Esophagus squamous epithelium (tissue), 5 donors: ENCODE measurements at places on chromosomes 4 and X. TPM values are rescaled to one million over a fixed set of nuclear protein-coding genes. Genes with fewer than 3 reads are reported as not detected.

DNA sequence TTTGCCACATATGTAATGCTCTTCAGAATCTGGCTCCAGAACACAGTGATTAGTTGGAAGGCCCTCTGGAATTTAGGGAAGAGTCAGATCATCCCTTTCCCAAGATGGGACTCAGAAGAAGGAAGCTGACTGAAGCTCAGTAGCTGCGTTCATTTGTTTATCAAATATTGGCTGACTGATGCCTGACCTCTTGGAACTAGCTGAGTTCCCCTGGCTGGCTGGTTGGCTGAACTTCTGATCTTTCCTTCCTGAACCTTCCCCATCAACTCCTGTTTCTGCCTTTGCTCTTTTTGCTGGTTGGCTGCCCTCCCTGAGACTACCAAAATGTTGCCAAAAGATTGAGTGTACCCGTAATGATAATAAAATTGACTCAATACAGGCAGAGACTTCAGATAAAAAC, 866.5 kb upstream of the INTU start:
- no peaks in the 10 kb centered on the region for H3K27me3 ChIP-seq
- DNase-seq = no peak
- H3K27ac ChIP-seq = no peak overlapping the region
- no peak overlapping the region for H3K4me3 ChIP-seq
- no peaks in the 10 kb centered on the region for H3K36me3 ChIP-seq

GUCY1B1 gene
- 1.4 TPM for total RNA-seq

- no peak for DNase-seq
- H3K27ac ChIP-seq = no peak overlapping the region
- no peaks in the 10 kb centered on the region for H3K4me1 ChIP-seq
- H3K4me3 ChIP-seq = no peak overlapping the region
- no peaks in the 10 kb centered on the region for H3K36me3 ChIP-seq
- no peaks in the 10 kb centered on the region for H3K27me3 ChIP-seq
Observed at GRCh38 chrX:150062292-150063137, 124.2 kb upstream of the EOLA2 start.

GRCh38 chr4:47703956-47704355, 133.9 kb downstream of the CORIN start:
- no peak overlapping the region for H3K27ac ChIP-seq
- H3K27me3 ChIP-seq = no peaks in the 10 kb centered on the region
- no peak overlapping the region for H3K4me3 ChIP-seq

ARHGAP36 gene
- not detected for total RNA-seq

- no peaks in the 10 kb centered on the region for H3K36me3 ChIP-seq
- H3K27me3 ChIP-seq = no peaks in the 10 kb centered on the region
- H3K4me1 ChIP-seq = peaks cover 6% of the 10 kb centered on the region
- H3K4me3 ChIP-seq = no peak overlapping the region
- DNase-seq = no peak
- H3K27ac ChIP-seq = no peak overlapping the region
Observed at GRCh38 chr4:86122404-86122803, 237.4 kb downstream of the MAPK10 start.

AFM gene
- total RNA-seq = not detected

GRCh38 chr4:168540086-168540485, 43.2 kb downstream of the PALLD start:
- H3K27ac ChIP-seq = no peak overlapping the region
- H3K36me3 ChIP-seq = no peaks in the 10 kb centered on the region
- H3K27me3 ChIP-seq = peaks cover 21% of the 10 kb centered on the region
- H3K4me1 ChIP-seq = no peaks in the 10 kb centered on the region
- no peak overlapping the region for H3K4me3 ChIP-seq
- no peak for DNase-seq

VEGFD gene
- total RNA-seq = 0.35 TPM

- no peaks in the 10 kb centered on the region for H3K4me1 ChIP-seq
- no peaks in the 10 kb centered on the region for H3K27me3 ChIP-seq
- H3K4me3 ChIP-seq = no peak overlapping the region
- DNase-seq = no peak
Observed at GRCh38 chr4:16503421-16504100, 277.3 kb upstream of the TAPT1 start.

GRCh38 chrX:39928704-39929378, 168.9 kb downstream of the BCOR start:
- no peak overlapping the region for H3K27ac ChIP-seq
- no peaks in the 10 kb centered on the region for H3K36me3 ChIP-seq
- H3K27me3 ChIP-seq = no peaks in the 10 kb centered on the region
- H3K4me1 ChIP-seq = no peaks in the 10 kb centered on the region
- no peak overlapping the region for H3K4me3 ChIP-seq

DGKK gene
- not detected for total RNA-seq

SLC6A14 gene
- total RNA-seq = 1.4 TPM

GRCh38 chr4:130478406-130478805, 1382.5 kb downstream of the C4orf33 start:
- H3K27me3 ChIP-seq = no peaks in the 10 kb centered on the region
- H3K4me3 ChIP-seq = no peak overlapping the region
- no peak for DNase-seq
- no peak overlapping the region for H3K27ac ChIP-seq
- no peaks in the 10 kb centered on the region for H3K36me3 ChIP-seq

- no peaks in the 10 kb centered on the region for H3K27me3 ChIP-seq
- no peaks in the 10 kb centered on the region for H3K36me3 ChIP-seq
- no peak overlapping the region for H3K4me3 ChIP-seq
- no peak for DNase-seq
Observed at GRCh38 chr4:133638751-133639150, 489.7 kb downstream of the PCDH10 start.

DNA sequence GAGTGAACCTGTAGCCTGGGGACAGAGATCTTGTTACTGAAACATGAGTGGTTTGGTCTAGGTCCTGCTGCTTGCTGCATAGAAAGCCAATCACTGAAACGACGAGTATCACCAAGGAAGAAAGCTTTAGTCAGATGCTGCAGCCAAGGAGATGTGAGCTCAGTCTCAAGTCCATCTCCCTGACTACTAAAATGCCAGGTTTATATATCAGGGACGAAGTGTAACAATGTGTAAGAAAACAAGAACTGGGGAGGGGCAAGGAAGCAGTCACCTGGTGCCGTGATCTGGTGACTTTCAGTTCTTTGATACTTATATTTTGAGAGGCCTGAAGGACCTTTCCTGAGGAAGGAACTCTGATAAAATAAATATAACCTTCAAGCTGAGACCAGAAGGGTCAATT, 19.6 kb upstream of the ABRAXAS1 start:
- H3K27me3 ChIP-seq = no peaks in the 10 kb centered on the region
- no peak overlapping the region for H3K27ac ChIP-seq
- no peak overlapping the region for H3K4me3 ChIP-seq
- H3K4me1 ChIP-seq = no peaks in the 10 kb centered on the region
- no peaks in the 10 kb centered on the region for H3K36me3 ChIP-seq

SPATA18 gene
- 5.4 TPM for total RNA-seq

DNA sequence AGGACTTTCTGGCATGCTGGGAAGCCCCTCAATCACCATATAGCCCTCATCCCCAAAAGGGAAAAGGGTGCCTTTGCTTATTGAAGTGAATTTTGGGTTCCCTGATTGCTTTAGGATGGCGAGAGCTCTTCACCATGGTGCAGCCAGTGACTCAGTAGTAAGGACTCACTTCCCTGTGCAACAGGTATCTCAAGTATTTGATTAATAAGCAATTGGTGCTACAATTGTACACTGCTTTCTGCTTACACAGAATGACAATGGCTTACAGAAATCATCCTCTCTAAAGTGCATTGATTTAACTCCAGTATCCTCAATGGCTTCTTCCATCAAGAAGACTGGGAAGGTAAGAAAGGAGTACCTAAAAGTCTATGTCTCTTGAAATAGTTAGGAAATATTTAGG, 143.7 kb upstream of the SMIM10 start:
- H3K27ac ChIP-seq = no peak overlapping the region
- no peak for DNase-seq
- H3K4me1 ChIP-seq = no peaks in the 10 kb centered on the region
- H3K36me3 ChIP-seq = no peaks in the 10 kb centered on the region
- no peak overlapping the region for H3K4me3 ChIP-seq

DNA sequence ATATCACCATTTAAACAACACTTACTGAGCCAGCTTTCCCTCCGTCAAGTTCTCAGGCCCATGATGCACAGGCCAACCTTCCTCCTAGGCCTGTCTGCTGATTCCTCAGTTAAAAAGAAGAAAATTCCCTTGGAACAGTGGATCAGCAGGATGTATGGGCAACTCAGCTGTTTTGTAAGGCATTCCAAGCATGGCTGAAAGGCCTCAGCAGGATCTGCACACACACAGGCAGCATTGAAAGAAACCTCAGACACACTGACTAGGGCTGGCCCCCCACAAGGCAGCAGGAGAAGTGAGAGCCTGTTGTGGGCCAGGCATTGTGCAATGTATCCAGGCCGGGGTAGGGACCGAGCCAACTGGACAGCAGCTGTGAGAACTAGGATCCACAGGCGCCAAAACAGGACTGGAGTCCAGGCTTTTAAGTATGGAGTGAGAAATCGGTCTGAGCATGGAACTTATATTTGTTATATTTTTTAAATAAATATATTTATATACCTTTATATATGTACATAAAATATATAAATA, 171.4 kb downstream of the NWD2 start:
- no peaks in the 10 kb centered on the region for H3K4me1 ChIP-seq
- no peak for DNase-seq
- H3K27ac ChIP-seq = no peak overlapping the region
- no peaks in the 10 kb centered on the region for H3K36me3 ChIP-seq
- H3K27me3 ChIP-seq = no peaks in the 10 kb centered on the region
- no peak overlapping the region for H3K4me3 ChIP-seq

SGMS2 gene
- 53.4 TPM for total RNA-seq

DNA sequence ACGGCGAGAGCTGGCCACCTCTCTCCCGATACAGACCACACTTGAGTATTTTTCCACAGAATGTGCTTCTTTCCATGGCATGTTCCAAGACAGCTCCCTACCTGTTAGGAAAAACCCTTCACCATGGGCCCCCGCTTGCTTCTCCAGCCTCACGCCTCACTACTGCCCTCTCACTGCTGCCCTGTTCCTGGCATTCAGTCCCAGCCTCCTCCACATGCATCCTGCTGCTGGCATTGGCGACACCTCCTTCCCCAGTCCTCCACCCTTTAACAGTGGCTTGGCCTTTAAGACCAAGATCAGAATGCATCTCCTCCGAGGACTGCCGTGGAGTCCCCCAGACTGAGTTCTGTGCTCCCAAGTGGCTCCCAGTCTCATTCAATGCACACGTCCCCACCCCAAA, 10.7 kb downstream of the PNMA6F start:
- DNase-seq = no peak
- no peaks in the 10 kb centered on the region for H3K27me3 ChIP-seq
- no peak overlapping the region for H3K4me3 ChIP-seq
- no peaks in the 10 kb centered on the region for H3K4me1 ChIP-seq

PDLIM3 gene
- total RNA-seq = 13.9 TPM

GRCh38 chrX:53230116-53230515, 5.1 kb upstream of the KDM5C start:
- no peaks in the 10 kb centered on the region for H3K27me3 ChIP-seq
- H3K36me3 ChIP-seq = peaks cover 8% of the 10 kb centered on the region
- no peak for DNase-seq
- H3K4me3 ChIP-seq = no peak overlapping the region

DNA sequence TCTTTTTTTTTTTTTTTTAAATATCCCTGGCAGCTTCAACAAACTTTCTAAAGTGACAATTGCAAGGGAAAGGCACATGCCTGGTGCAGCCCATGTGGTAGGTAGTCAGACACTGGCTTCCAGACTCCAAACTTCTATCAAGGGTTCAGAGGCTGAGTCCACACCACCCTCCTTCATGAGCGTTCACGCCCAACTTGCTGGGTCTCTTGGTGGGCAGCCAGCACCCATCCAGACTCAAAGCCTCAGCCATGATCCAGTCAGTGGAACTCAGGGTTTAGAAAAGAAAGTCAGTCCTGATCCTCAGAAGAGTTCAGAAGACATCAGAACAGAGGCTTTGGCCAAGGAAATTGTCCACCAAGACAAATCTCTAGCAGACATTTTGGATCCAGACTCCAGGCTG, 141.5 kb downstream of the SOWAHB start:
- H3K27me3 ChIP-seq = no peaks in the 10 kb centered on the region
- no peak overlapping the region for H3K27ac ChIP-seq
- peaks cover 39% of the 10 kb centered on the region for H3K36me3 ChIP-seq
- H3K4me1 ChIP-seq = no peaks in the 10 kb centered on the region
- DNase-seq = no peak
- H3K4me3 ChIP-seq = no peak overlapping the region

GRCh38 chr4:80989921-80990544, 40.5 kb upstream of the BMP3 start:
- no peak for DNase-seq
- no peaks in the 10 kb centered on the region for H3K4me1 ChIP-seq
- H3K4me3 ChIP-seq = no peak overlapping the region

DNA sequence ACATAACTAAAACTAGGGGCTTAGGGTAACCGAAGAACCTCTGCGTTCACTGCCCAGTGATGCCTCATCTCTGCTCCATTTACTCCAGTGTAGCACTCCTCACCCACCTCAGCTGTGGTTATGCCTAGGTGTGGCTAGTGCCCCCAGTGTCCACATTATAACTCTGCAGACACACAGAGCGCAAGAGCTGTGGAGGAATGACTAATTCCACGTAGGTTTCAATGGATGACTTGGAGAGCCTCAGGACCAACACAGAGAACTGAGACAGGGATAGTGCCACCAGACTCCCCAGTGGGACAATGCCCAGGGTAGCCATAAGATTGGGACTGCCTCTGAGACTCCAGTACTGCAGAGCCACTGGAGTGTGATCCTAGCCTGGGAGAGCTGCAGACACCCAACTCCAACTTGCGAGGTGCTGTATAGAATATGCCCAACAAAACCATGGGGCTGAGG, 542.4 kb upstream of the DIPK2B start:
- no peak overlapping the region for H3K4me3 ChIP-seq
- no peaks in the 10 kb centered on the region for H3K4me1 ChIP-seq
- no peak overlapping the region for H3K27ac ChIP-seq

- peaks cover 15% of the 10 kb centered on the region for H3K4me1 ChIP-seq
- no peak overlapping the region for H3K4me3 ChIP-seq
- DNase-seq = no peak
Observed at GRCh38 chr4:53674903-53675302, 83.6 kb upstream of the LNX1 start.

DNA sequence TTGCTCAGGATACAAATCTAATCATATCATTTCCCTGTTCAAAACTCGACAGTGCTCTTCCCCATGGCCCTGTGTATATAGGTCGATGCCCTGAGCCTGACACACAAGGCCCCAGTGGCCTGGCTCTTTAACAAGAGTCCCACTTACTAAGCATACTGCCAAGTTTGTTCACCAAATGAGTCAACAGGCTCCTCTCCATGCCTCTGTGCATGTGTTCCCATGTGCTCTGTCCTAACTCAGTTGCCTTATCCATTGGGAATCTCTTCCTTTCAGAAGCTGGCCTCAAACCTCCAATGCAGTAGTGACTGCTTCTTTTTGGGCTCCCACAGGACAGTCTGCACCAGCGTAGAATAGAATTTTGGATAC, 18.9 kb upstream of the CXCR3 start:
- H3K4me1 ChIP-seq = no peaks in the 10 kb centered on the region
- no peaks in the 10 kb centered on the region for H3K27me3 ChIP-seq
- no peak overlapping the region for H3K4me3 ChIP-seq
- DNase-seq = no peak
- H3K27ac ChIP-seq = no peak overlapping the region

- H3K4me1 ChIP-seq = no peaks in the 10 kb centered on the region
- no peaks in the 10 kb centered on the region for H3K36me3 ChIP-seq
- no peaks in the 10 kb centered on the region for H3K27me3 ChIP-seq
- DNase-seq = no peak
- H3K4me3 ChIP-seq = no peak overlapping the region
Observed at GRCh38 chrX:84161641-84162040, 26.4 kb downstream of the RPS6KA6 start.

ARR3 gene
- total RNA-seq = not detected
